Esophagus muscularis mucosa (tissue), 4 donors: ENCODE measurements at places on chromosomes 12 and 14. TPM values are rescaled to one million over a fixed set of nuclear protein-coding genes. Genes with fewer than 3 reads are reported as not detected.

- DNase-seq, result no peak
- peak overlapping the region; percentile 91 for H3K27ac ChIP-seq
- H3K4me1 ChIP-seq, result peaks cover 73% of the 10 kb centered on the region
- peaks cover 41% of the 10 kb centered on the region for H3K36me3 ChIP-seq
- no peaks in the 10 kb centered on the region for H3K27me3 ChIP-seq
- peak overlapping the region; percentile 77 for H3K4me3 ChIP-seq
Measured at GRCh38 chr12:123389560-123390351, 5.8 kb downstream of the KMT5A start.

- H3K27ac ChIP-seq, result no peak overlapping the region
- peaks cover 35% of the 10 kb centered on the region for H3K4me1 ChIP-seq
- peaks cover 99% of the 10 kb centered on the region for H3K27me3 ChIP-seq
- H3K36me3 ChIP-seq, result no peaks in the 10 kb centered on the region
Measured at GRCh38 chr12:54004063-54004840, 4.3 kb downstream of the HOXC9 start.

- peaks cover 14% of the 10 kb centered on the region for H3K4me1 ChIP-seq
- no peaks in the 10 kb centered on the region for H3K27me3 ChIP-seq
- DNase-seq, result no peak
- H3K36me3 ChIP-seq, result no peaks in the 10 kb centered on the region
- H3K27ac ChIP-seq, result peak overlapping the region; percentile 60
- H3K4me3 ChIP-seq, result no peak overlapping the region
Measured at GRCh38 chr14:35378425-35379233, 25.9 kb downstream of the NFKBIA start.

The TMEM132C gene
- total RNA-seq, result 3.6 TPM

The OASL gene
- total RNA-seq, result 0.75 TPM
